ENCODE measurements at places on chromosomes 11 and 22.

GRCh38 chr22:47154621-47155081, 392.2 kb downstream of the TBC1D22A start:
- H3K27ac ChIP-seq: no peak overlapping the region
- no peaks in the 10 kb centered on the region for H3K4me1 ChIP-seq
- DNase-seq: no peak
- peaks cover 9% of the 10 kb centered on the region for H3K36me3 ChIP-seq
- no peaks in the 10 kb centered on the region for H3K27me3 ChIP-seq

DNA sequence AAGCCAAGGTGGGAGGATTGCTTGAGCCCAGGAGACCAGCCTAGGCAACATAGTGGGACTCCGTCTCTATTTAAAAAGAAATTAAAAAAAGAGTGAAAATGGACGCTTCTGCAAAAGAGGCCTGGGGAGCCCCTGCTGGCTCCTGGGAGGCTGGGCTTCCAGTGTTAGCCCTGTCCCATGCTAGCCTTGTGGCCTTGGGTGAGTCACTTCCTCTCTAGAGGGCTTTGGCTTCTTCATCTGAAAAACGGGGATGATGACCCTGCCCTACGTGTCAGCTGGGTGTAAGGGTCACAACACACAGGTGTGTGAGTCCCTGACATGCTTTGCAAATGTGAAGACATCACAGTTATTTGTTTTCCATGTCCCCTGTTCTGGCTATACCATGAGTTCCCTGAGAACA, 32.8 kb downstream of the FAM227A start:
- H3K36me3 ChIP-seq: no peaks in the 10 kb centered on the region
- no peaks in the 10 kb centered on the region for H3K4me1 ChIP-seq

DNA sequence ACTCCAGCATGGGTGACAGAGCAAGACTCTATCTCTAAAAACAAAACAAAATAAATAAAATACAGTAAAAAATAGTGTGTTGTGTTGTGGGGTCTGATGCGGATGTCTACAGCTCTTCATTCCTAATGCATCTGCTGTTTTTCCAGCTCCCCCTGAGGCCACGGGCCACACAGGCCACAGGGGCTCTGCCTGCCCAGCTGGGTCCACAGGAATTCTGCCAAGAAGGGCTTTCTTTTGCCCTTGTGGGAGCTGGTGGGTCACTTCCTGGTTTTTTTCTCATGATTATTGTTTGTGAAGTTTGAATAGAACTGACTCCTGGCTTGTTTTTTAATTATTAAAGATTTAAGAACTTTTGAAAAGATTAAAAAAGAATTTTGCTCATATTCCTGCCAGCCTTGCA, 67.4 kb upstream of the CLDN5 start:
- peaks cover 14% of the 10 kb centered on the region for H3K4me1 ChIP-seq
- H3K27me3 ChIP-seq: peaks cover 4% of the 10 kb centered on the region
- no peak overlapping the region for H3K27ac ChIP-seq
- H3K4me3 ChIP-seq: no peak overlapping the region

GRCh38 chr22:16970446-16970845, 37.6 kb downstream of the GAB4 start:
- H3K27me3 ChIP-seq: no peaks in the 10 kb centered on the region
- no peaks in the 10 kb centered on the region for H3K36me3 ChIP-seq
- DNase-seq: no peak
- H3K27ac ChIP-seq: no peak overlapping the region
- no peaks in the 10 kb centered on the region for H3K4me1 ChIP-seq

DNA sequence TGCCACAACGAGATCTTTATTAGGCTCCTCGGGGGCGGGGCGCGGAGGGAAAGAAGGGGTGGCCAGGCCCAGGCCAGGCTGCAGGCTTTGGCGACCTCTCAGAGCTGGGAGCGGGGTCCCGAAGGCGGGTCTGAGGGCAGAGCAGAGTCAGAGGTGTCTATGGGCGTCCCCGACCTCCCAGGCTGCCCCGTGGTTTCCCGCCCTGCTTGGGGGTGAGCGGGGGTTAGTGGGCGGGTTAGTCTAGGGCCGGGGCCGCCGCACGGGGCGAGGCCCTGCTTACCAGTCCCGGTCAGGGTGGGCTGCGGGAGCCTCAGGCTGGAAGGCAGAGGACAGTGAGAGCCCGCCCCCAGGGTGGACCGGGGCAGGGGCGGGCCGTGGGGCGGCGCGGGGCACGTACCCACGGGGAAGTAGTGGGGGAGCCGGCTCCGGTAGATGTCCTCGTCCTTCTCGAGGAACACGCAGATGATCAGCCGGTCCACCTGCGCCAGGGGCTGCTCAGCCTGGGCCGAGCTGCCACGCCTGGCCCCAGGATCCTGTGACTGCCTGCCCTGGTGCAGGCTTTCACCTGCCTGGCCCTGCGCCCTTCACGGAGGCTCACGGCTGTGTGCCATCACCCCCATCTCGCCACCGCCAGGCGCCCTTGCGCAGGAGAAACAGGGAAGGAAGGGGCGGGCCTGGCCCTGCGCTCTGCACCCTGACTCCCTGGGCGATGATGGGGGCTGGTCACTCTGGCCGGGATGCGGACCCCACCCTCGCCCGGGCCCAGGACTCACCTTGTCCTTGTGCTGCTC, 12.5 kb downstream of the OTUB1 start:
- peaks cover 4% of the 10 kb centered on the region for H3K36me3 ChIP-seq
- H3K4me1 ChIP-seq: peaks cover 7% of the 10 kb centered on the region
- H3K27me3 ChIP-seq: no peaks in the 10 kb centered on the region
- DNase-seq: no peak
- no peak overlapping the region for H3K27ac ChIP-seq

DNA sequence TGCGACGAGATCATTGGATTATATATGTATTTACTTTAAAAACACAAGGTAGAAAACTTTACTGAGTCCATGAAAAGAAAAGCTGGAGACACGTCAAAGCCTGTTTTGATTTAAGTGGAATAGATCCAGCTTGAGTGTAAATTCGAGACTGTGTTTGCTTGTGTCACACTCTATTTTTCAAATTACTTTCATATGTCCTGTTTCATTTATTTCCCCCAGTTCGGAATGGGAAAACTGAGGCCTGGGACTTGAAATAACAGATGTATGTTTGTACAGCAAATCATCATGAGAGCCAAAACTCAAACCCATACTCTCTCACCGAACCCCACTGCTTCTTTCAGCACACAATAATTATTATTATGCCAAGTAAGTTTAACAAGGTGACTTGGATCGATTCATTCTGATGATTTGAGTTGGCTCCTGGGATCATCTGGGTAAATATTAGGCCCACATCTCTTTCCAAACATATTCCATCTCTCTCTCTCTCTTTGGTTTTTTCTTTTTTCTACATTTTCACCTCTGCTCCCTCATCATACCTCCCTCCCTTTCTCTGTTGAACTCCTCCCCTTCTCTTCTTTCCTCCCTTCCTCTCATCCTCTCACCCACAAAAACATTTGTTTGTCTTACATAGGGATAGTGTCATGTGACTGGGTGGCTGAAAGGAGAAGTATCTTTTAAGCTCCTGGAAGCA, 21.2 kb downstream of the FZD4 start:
- H3K27me3 ChIP-seq: no peaks in the 10 kb centered on the region
- DNase-seq: no peak
- H3K4me1 ChIP-seq: no peaks in the 10 kb centered on the region
- no peak overlapping the region for H3K27ac ChIP-seq
- H3K4me3 ChIP-seq: no peak overlapping the region

DNA sequence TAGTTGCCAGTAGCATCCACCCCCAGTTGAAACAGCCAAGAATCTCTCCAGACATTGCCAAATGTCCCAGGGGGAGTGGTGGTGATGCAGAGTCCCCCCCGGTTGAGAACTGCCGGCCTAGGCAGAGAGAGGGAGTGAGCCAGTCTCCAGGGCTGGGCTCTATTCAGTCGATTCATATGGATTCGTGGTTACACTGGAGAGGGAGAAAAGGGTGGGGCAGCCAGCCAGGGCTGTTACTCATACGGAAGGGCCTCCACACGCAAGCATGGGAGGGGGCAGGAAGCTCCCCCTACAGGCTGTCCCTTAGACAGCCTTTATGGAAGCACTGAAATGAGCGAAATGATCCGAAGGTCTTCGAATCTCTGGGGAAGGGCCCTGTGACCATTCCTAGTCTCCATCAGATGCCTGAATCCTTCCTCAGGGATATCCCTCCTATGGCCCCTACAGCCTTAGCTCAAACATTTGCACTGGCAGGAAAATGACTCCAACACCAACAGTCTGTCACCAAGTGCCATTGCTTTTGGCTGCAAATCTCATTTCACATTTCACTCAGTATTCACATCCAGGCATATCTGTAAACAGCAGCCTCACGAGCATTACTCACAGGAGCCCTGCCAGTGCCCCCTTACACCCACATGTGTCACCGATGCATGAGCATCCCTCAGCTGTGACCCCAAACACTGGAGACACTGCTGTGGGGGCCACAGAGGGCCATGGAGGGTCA, 18.4 kb upstream of the TLCD5 start:
- no peaks in the 10 kb centered on the region for H3K4me1 ChIP-seq
- no peak overlapping the region for H3K4me3 ChIP-seq
- DNase-seq: no peak
- H3K36me3 ChIP-seq: no peaks in the 10 kb centered on the region
- H3K27ac ChIP-seq: no peak overlapping the region

GRCh38 chr11:16881074-16881709, 133.0 kb downstream of the PLEKHA7 start:
- H3K4me1 ChIP-seq: no peaks in the 10 kb centered on the region
- no peak overlapping the region for H3K4me3 ChIP-seq
- H3K27me3 ChIP-seq: no peaks in the 10 kb centered on the region
- no peak for DNase-seq

- H3K36me3 ChIP-seq: no peaks in the 10 kb centered on the region
- peaks cover 5% of the 10 kb centered on the region for H3K27me3 ChIP-seq
- no peak overlapping the region for H3K27ac ChIP-seq
- peaks cover 5% of the 10 kb centered on the region for H3K4me1 ChIP-seq
- no peak for DNase-seq
- no peak overlapping the region for H3K4me3 ChIP-seq
These were observed 37.2 kb downstream of the RPS6KA4 start for GRCh38 chr11:64396079-64396591.

GRCh38 chr11:1130276-1131032, 27.3 kb upstream of the MUC5AC start:
- H3K27ac ChIP-seq: no peak overlapping the region
- H3K36me3 ChIP-seq: no peaks in the 10 kb centered on the region
- H3K4me1 ChIP-seq: no peaks in the 10 kb centered on the region

GRCh38 chr11:62446091-62446490, 27.3 kb downstream of the SCGB1A1 start:
- H3K27me3 ChIP-seq: no peaks in the 10 kb centered on the region
- H3K4me1 ChIP-seq: peaks cover 10% of the 10 kb centered on the region
- no peaks in the 10 kb centered on the region for H3K36me3 ChIP-seq
- no peak overlapping the region for H3K27ac ChIP-seq
- no peak for DNase-seq

GRCh38 chr22:31897842-31898805, 46.2 kb upstream of the YWHAH start:
- H3K27ac ChIP-seq: no peak overlapping the region
- no peaks in the 10 kb centered on the region for H3K4me1 ChIP-seq
- no peak for DNase-seq
- H3K36me3 ChIP-seq: peaks cover 16% of the 10 kb centered on the region

DNA sequence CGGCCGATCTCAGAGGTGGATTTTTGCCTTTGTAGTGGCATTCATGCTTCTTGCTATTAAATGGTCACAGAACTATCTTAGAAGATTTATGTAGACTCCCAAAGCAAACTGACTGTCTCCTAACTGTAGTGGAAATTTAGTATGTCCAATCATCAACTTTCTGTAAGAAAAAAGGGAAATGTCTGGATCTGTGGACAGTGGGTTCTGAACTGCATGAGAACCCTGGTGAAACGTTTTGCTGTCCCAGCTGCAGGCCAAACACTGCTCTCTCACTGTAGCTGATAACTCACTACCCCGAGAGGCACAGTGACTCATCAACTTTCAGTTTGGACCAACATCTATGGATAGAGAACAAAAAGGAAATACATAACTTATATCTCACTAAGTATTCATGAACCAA, 387.1 kb downstream of the SOX6 start:
- no peaks in the 10 kb centered on the region for H3K4me1 ChIP-seq
- DNase-seq: no peak
- no peaks in the 10 kb centered on the region for H3K27me3 ChIP-seq
- H3K4me3 ChIP-seq: no peak overlapping the region

GRCh38 chr11:124612045-124612444, 817 bp downstream of the PANX3 start:
- H3K27ac ChIP-seq: no peak overlapping the region
- no peaks in the 10 kb centered on the region for H3K27me3 ChIP-seq
- no peak overlapping the region for H3K4me3 ChIP-seq
- no peaks in the 10 kb centered on the region for H3K4me1 ChIP-seq

DNA sequence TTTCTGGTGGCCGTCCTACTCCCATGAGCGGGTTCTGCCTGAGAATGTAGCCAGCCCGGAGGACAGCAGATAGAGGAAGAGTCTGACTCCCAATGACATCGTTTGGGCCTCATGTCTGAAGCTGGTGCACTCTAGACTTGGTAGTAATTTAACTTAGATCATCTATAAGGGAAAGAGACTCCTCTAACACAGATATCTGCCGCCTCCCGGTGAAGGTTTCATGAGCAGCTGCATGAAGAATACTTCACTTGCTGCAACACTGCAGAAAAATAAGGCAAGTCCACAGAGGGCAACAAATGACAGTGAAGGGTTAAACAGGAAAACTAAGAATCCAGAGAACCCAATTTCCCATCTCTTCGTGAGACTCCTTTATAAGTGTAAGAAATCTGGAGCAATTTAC, 5.9 kb upstream of the ARL2 start:
- no peak overlapping the region for H3K4me3 ChIP-seq
- H3K36me3 ChIP-seq: no peaks in the 10 kb centered on the region
- H3K4me1 ChIP-seq: peaks cover 1% of the 10 kb centered on the region
- H3K27me3 ChIP-seq: no peaks in the 10 kb centered on the region
